ENCODE measurements at places on chromosomes 4 and X.

GRCh38 chr4:13349096-13349495, 135.0 kb downstream of the RAB28 start:
- no peak for DNase-seq

- no peak for DNase-seq
These were observed 121.3 kb downstream of the PRKX start for GRCh38 chrX:3592184-3592583.

DNA sequence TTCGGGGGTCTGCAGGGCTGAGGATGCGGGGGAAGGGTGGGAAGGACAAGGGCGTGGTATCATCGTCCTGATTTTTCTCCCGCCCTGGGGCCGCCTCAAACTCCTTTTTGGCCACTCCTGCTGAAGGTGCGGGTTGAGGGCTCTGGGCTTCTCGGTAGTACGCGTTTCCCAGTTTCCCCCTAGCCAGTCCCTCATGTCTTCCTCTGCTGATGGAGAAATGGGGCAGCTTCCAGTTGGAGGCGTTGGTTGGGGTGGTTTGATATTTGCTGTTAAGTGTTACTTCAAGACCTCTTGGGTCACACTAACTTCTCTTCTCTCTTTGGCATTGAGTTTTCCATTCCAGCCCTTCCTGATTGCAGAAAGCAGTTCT, 482 bp downstream of the GSTCD start:
- DNase-seq: peak; percentile 14

- DNase-seq: no peak
These were observed 36.8 kb upstream of the VBP1 start for GRCh38 chrX:155179346-155179997.

DNA sequence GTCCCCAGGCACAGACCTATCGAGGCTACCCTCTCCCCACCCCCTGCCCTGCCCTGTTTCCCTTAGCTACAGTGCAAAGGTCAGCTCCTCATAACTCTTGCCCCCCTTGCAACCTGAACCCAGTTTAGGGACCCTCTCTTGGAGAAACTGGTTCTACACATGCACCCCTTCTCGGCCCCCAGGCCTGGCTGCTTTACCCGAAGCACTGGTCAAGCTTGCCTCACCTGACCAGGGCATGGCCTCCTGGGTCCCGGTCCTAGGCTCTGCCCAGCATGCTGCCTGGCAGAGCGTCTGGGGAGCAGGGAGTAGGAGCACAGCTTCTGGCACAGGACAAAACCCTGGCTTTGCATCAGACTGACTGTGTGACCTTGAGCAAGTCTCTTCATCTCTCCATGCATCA, 28.0 kb downstream of the ZNF185 start:
- no peak for DNase-seq

- peak; percentile 3 for DNase-seq
These were observed 37.0 kb upstream of the SMIM31 start for GRCh38 chr4:164716901-164717300.

DNA sequence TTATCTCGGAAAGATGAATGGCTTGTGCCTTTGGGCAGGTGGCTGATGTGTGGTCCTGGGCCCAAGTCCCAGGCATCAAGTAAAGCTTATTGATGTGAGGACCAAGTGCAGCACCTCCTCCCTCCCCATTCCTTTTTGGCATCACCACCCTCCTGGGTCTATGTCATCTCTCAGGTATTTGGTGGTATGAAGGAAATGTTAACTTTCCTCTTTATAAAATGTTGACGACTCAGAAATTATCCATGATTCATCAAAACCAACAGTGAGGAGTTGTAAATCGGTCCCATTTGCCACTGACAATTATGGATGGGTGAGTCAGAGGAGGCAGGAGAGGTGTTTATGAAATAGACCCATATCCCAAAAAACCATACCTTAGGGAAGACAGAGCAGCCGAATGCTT, 229.4 kb upstream of the GATB start:
- no peak for DNase-seq

DNA sequence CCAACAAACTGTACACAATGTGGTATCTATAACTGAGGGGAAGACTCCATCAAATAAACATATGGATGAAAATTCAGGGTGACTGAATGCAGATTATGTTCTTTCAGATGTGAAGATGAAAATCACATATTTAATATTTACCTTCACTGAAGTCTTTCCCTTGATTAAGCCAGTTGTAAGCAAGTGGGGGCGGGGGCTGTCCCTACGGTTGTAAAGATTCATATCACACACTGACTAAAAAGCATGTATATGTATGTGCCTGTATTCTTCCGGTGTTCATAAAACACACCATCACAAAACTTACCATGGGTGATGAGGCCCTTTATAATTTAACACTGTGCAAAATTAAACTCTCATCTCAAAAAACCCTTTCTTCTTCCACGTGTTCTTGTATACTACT, 1.3 kb downstream of the TAB3 start:
- no peak for DNase-seq

- peak; percentile 63 for DNase-seq
These were observed 55.2 kb downstream of the CHST7 start for GRCh38 chrX:46628460-46629371.

DNA sequence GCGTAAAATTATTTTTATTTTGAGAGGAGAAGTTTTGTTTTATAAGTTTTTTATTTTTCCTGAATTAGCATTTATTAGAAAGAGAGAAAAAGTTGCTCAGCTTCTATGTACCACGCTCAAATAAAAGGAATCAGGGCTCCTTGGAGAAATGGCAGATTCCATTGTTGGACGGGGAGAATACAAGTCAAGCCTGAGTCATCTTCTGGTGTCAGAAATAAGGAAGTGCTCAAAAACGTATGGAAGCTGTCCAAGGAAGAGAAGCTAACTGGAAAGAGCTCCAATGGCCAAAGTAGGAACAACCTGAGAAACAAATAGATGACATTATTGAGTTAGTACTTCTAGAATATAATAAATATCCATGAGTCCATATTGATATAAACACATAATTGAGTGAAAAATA, 89.3 kb upstream of the NEIL3 start:
- no peak for DNase-seq

DNA sequence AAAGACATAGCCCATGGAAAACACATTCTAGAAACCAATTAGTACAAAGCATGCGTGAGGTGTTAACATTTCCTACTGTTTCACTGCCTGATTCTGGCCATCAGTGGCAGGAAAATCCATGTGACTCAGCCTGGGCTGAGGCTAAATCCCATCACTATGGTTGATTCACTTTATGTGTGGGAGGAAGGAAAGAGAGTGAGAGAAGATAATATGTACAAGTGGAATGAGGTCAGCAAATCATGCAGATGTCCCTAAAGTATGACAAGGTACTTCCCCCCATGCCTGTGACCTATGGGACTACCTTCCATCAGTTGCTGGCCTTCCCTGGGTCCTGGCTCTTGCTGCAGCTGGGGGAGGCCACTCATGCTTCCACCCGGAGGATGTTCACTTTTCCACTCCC, 64.2 kb upstream of the MAP3K15 start:
- DNase-seq: no peak

- DNase-seq: no peak
These were observed 22.8 kb downstream of the PACRGL start for GRCh38 chr4:20723019-20723418.

DNA sequence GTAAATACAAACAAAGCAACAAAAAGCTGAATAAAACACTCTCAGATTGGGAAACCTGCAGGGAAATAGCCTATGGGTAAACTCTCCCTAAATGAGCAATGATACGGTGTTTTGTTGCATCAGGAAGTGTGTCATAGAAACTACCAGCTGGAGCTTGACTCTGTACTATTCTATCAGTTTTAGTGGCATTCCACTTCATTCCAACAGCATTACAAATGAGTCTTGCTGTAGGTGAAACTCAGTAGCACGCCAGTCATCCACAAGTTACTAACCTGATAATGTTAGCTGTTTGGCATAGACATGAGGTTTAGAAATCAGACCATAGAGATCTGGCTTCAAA, 24.9 kb downstream of the FGFBP1 start:
- no peak for DNase-seq

DNA sequence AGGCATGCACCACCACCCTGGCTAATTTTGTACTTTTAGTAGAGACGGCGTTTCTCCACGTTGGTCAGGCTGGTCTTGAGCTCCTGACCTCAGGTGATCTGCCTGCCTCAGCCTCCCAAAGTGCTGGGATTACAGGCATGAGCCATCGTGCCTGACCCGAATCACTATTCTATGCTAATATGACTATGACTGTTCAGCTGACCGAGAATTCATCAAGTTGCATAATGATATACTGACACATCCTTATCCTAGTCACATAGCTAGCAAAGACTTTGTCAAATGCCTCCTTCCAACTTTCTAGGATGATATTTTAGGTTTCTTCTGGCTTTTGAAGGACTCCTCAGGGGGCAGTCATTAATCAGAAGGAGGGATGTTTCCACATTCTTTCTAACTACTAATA, 4.8 kb upstream of the GPM6B start:
- DNase-seq: no peak

DNA sequence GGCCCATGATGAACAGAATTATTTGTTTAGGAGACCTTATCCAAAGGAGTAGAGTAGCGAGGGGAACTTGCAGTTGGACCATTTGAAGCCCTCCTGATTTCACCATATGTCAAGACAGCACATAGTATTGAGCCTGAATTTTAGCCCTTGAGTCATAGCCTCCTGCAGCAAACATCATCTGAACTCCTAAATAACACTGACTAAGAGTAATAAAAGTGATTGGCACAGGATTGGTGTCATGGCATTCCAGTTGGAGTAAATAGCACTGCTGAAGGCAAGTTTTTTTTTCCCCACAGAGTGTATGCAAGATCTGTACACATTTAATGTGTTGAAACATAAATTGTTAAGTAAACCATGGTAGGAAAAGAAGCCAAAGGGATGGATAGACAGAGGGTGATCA, 89.0 kb downstream of the COMMD8 start:
- DNase-seq: no peak

DNA sequence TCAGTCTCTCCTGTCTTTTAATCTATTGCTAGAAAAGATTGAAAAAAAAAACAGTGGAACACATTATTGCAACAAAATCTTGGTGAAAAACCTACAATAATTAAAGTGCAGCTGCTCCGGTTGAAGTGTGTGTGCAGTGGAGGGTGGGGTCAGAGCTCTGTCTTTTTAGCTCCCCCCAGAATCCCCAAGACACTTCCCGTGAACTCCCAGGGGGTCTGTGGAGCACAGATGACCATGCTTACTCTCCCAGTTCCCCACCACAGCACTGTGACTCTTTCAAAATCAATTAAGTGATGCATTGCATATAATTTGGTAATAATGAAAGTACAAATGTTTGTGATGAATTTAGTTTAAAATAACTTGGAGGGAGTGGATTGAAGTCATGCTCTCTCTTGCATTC, 15.7 kb upstream of the SLC10A4 start:
- no peak for DNase-seq

- no peak for DNase-seq
These were observed 9.0 kb downstream of the FGFBP1 start for GRCh38 chr4:15929540-15929939.

- DNase-seq: no peak
These were observed 659.3 kb upstream of the SLIT2 start for GRCh38 chr4:19592391-19592790.

DNA sequence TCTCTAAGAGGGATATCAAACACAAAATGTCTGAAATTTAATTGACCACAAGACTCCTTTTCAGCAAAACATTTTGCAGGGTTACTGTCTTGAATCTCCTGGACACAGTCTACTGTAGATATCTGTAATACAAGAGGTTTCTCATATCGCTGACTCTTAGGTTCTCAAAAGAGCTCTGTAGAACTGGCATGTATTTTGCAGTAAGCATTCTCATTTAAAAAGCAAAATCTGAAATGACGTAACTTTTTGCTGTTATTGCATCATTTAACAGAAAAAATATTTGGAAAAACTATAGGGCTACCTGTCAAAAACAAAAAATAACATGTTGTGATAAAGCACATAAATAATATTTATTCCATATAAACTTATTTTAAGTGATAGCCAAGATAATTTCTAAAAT, 114.2 kb downstream of the CDS1 start:
- no peak for DNase-seq

GRCh38 chr4:8592366-8593263, at the start of gene CPZ:
Gene CPZ, plus strand, starts transcription at chr4:8592765. Its CDS starts 69 bp downstream, at chr4:8592834.
- no peak for DNase-seq

- no peak for DNase-seq
These were observed 61.2 kb upstream of the CITED1 start for GRCh38 chrX:72366701-72367454.

DNA sequence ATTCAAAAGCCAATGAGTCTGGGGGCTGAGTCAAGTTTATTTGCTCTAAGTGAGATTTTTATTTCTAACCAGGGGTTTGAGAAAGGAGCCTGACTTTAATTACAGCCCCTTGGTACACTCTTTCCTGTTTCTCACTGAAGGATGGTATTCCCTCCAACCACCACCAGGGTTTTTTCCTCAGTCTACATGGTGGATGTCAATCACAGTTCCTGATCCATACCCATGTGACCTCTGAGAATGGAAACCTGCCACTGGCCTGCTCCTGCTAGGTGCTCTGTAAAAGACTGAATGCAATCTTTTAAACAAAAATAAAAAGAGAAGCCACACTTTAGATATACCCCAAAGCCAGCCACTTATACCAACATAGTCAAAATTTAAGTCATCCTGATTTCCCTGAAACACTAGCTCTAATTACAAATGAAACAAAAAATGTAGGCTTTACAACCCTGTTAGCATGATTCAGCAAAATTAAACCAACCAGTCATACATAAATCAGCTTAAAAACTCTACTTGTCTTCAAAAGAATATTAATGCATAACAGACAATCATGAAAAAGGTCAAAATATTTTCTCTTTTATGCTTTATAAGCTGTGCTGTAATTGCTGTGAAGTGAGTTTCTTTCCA, 112.1 kb upstream of the NWD2 start:
- DNase-seq: no peak

DNA sequence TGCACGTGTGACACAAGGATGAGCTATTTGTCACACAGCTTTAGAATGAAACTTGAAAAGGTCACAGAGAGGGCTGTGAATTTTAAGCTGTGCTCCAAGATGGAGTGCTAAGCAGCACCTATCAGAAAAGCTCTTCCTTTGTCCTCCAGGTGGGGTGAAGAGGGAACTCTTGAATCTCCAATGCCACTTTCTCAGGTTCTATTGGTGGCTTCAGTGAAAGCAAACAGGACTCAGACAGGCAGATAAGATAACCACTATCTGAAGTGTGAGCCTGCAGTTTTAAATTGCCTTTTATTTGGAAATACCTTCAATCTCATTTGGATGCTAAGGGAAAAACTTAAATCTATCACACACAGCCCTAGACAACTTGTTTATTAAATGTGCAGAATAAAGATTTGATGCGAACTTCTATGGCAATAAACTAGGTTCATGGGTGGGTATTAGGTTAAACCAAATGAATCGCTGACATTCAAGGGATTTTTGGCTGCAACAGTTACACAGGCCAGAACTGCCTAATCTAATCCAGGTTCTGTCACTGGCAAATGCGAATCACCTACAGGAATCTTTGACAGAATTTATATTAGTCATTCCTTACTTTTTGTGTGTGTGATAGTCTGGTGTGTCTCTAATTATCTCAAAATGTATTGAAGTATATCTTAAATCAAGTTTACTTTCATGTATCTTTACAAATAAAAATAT, 13.6 kb upstream of the PDGFRA start:
- no peak for DNase-seq

GRCh38 chr4:80926446-80926845, 104.1 kb upstream of the BMP3 start:
- no peak for DNase-seq

GRCh38 chr4:139896091-139896604, 230.5 kb downstream of the MGST2 start:
- no peak for DNase-seq

- DNase-seq: no peak
These were observed 94.4 kb upstream of the LIMCH1 start for GRCh38 chr4:41443340-41444079.

Measured in RPMI8226 (cell line).